Left lobe of liver (tissue), 2 donors: ENCODE measurements at places on chromosomes 2 and 18. TPM values are rescaled to one million over a fixed set of nuclear protein-coding genes. Genes with fewer than 3 reads are reported as not detected.

Gene LYPD6
- total RNA-seq = 0.25 TPM

GRCh38 chr2:46857871-46858701 is 57.5 kb downstream of the MCFD2 start:
- DNase-seq = no peak

Gene TBR1
- total RNA-seq = not detected

- DNase-seq = no peak
Measured at GRCh38 chr18:61569176-61569892, 236.1 kb downstream of the CDH20 start.

GRCh38 chr18:34965108-34965507 is 76.1 kb upstream of the MAPRE2 start:
- no peak for DNase-seq

DNA sequence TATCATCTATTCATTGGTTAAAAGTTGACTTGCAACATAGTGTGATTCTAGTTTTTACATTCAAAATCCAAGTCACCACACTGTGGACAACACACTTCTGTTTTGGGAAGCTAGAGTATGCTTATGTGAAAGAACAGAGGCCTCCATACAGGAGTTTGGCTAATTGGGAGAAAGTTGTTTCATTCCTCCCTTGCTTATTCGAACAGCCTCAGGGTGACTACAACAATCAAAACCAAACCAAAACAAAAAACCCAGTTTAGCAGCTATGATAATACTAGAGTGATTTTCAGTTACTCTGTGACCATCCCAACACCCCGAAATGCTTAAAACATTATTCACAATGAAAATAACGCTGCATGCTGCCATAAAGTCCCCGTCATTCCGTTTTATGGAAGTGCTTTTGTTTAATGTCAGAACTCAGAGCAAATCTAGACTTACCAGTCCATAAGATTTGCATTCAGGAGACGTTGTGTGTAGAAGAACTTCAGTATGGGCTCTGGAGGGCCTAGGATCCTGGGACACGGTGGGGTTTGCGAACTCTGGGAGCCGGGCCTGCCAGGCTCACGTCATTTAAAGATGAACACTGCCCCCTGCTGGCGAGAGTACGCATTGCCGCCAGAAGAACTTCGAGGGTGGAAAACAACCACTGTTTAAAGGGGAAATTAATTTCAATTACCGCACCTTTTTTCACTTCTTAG is 111.4 kb downstream of the FTCDNL1 start:
- DNase-seq = peak; percentile 78

DNA sequence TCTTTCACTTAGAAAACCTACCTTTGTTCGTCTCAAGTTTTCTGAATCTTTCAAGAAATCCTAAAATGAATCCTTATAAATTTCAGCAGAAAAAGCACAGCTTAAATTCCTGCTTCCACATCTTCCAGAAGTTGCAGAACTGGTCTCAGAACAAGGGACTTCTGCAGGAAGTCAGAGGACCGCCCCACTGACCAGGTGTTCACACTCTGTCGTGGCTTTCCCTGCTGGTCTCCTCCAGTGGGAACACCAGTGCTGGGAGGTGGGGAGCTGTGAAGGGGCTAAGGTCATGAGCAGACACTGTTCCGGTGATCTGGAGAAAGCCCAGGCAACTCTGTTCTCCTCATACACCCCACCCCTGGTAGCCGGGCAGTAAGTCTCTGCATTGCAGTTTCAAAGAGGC is 3.5 kb downstream of the FAM110C start:
- no peak for DNase-seq

DNA sequence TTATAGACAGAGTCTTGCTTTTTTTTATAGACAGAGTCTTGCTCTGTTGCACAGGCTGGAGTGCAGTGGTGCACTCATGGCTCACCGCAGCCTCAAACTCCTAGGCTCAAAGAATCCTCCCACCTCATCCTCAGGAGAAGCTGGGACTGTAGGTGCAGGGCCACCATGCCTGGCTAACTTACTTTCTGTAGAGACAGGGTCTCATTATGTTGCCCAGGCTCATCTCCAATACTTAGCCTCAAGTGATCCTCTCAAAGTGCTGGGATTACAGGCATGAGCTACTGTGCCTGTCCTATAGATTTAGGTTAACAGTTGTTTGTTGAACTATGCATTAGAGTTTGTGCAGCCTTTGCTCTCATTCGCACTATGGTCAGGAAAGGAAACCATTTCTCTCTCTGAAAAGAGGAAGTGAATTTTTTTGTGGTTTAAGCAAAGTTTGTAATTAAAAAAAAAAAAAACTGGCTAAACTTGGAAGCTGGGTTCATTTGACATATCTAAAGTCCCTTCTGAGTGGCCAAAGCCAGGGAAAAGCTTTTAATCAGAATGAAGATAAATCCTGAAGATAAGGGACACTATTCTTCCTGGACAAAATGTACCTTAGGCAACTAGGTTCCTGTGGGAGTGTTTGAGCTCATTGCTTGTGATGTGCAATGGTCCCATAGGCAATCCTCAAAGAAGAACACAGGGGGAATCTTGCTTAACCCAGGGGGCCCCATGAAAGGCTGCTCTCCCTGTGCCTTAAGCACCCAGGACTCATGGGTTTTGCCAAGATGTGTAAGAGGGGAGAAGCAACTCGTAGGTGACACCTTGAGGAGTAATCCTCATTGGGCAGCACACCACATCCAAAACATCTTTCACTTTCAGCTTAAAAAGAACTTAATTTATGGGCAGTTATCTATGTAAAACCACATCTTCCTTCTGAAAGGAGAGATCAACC is 201.7 kb downstream of the MREG start:
- DNase-seq = no peak

- no peak for DNase-seq
Measured at GRCh38 chr2:162301151-162301804, 17.2 kb downstream of the IFIH1 start.

Gene INPP1
- total RNA-seq = 12.4 TPM

Gene TTN
- 1.1 TPM for total RNA-seq

Gene IL1A
- total RNA-seq = not detected

DNA sequence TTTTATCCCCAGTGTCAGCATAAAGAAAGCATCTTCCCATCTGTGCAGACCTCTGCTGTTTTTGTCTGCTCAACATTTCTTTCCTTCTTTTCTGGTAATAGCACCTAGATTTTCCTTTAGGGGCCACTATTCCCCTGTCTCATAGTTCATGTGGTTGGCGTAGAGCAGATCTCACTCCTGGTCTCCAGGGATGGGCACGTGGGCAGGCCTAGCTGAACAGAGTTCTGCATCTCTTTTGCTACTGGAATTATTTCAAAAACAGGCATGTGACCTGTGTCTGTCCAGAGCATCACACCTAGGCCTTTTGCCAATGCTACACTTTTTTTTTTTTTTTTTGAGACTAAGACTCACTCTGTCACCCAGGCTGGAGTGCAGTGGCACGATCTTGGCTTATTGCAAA is 17.7 kb upstream of the ICOS start:
- no peak for DNase-seq

GRCh38 chr2:179703702-179704101 is 157.7 kb downstream of the ZNF385B start:
- DNase-seq = no peak

Gene PRSS56
- total RNA-seq = not detected

DNA sequence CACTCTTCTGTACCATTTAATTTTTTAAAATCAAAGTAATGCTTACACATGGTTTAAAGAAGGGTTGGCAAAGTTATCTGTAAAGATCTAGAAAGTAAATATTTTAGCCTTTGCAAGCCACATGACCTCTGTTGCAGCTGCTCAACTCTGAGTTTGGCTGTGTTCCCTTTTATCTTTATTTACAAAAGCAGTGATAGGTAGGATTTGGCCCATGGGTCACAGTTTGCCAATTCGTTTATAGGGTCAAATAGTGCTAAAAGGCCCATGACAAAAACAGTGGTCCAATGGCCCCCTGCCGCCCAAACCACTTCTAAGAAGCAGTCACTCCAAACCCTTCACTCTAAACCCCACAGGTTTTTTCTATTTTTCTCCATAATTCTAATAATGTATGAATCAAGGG is 124.8 kb downstream of the PARD3B start:
- DNase-seq = peak; percentile 73

DNA sequence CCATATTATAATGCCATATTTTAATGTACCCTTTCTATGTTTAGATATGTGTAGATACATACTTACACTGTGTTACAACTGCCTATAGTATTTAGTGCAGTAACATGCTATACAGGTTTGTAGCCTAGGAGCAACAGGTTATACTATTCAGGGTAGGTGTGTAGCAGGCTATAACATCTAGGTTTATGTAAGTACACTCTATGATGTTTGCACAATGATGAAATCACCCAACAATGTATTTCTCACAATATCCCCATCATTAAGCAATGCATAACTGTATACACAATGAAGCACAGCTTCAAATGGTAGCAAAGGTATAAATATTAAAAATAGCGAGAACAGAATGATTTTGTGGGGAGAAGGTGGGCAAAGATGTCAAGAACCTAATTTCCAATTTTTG is 117.8 kb downstream of the DYM start:
- DNase-seq = no peak
